ENCODE measurements at places on chromosomes 11 and 22.

DNA sequence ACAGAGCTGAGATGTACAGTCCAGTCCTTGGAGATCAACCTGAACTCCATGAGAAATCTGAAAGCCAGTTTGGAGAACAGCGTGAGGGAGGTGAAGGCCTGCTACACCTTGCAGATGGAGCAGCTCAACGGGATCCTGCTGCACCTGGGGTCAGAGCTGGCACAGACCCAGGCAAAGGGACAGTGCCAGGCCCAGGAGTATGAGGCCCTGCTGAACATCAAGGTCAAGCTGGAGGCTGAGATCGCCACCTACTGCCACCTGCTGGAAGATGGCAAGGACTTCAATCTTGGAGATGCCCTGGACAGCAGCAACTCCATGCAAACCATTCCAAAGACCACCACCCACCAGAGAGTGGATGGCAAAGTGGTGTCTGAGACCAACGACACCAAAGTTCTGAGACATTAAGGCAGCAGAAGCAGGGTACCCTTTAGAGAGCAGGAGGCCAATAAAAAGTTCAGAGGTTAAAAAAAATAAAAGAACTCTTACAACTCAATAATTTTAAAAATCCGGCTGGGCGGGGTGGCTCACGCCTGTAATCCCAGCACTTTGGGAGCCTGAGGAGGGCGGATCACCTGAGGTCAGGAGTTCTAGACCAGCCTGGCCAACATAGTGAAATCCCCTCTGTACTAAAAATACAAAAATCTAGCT lies 69.9 kb upstream of the RTL6 start:
- DNase-seq: peak; percentile 7

GRCh38 chr11:46392421-46393230 lies 1.1 kb upstream of the CHRM4 start:
- no peak for DNase-seq

- no peak for DNase-seq
Observed at GRCh38 chr22:45425101-45425500, 11.6 kb downstream of the RIBC2 start.

DNA sequence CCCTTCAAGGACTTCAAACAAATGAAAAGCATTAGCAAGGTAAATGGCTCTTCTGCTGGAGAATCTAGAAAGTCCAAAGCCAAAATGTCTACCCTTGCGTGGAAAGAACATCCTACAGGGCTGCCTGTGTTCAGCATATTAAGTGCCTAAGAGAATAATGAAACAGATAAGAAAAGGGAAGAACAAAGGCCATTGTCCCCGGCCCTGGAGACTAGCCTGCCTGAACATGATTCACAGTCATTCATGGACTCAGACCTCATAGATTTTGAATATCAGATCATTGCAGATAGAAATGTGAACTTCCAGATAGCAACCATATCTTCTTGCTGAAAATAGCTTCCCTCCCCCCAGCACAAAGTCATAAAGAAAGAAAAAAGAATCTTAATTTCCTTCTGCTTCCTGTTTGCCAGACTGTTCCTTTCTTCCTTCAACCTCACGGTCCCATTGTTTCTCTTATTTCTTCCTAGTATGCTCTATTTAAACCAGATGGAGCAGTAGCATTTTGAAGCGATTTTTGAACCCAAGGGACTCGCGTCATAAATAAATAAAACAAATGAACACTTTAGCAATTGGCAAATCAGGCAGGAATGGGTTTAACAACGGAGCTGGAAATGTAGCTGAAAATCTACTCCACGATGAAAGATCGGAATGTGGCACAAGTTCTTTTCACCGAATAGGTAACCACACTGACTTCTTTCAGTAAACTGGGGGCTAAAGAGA lies 408.2 kb upstream of the CCDC90B start:
- DNase-seq: no peak

GRCh38 chr11:41399323-41399722 lies 60.1 kb downstream of the LRRC4C start:
- no peak for DNase-seq

GRCh38 chr11:44964526-44965209 lies 14.0 kb upstream of the TP53I11 start:
- no peak for DNase-seq

- no peak for DNase-seq
Observed at GRCh38 chr11:45655012-45655283, 10.5 kb downstream of the CHST1 start.

Data from CMK (cell line).